ENCODE measurements at places on chromosomes 7 and 10.

DNA sequence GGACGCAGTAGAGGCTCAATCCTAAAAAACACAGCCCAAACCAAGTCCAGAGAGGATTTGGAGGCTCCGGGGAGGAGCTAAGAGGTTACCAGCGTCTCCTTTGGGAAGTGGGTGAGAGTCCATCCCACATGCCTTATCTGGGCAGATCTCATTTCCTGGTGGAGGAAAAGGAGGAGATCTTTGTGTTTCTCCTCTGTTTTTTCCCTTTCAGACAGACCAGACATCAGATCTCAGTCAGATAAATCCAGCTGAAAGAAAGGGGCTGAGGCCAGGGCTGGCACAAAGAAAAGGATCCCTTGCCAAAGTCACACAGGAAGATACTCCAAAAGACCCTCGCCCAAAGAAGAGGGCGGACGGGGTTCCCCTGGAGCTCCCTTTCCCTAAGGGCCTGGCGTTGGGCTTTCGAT lies 58.3 kb upstream of the COMTD1 start:
- no peak for DNase-seq

DNA sequence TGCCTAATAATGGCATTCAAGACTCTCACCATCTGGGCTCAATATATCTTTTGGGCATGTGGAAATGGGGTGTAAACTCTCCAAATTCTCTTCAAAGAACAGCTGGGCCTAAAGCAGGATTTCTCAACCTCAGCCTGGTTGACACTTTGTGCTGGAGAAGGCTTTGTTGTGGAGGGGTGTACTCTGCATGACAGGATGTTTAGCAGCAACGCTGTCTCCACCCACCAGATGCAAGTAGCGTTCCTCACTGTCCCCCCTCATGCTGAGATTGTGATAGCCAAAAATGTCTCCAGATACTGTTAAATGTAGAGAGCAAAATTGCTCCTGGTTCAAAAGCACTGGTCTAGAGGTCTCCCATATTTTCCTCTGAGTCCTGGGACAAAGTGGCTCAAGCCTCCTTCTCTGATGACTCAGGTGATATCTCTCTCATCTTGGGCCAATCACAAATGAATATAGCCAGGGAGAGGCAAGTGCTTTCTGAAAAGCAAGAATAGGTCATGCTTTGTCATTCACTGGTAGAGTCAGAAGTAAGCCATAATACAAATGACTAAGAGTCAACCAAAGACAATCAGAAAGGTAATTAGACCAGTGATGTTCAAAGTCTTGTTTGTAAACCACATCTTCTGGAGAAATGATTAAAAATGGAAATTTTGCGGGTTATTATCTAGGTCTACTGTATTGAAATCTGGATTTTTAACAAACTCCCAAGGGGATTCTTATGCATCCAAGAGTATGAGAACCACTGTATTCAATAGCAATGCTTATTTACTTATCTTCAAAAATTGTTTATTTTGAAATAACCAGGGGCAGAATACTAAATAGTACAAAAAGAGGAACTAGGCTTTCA lies 330.8 kb downstream of the PTEN start:
- DNase-seq = no peak

- no peak for DNase-seq
These were observed 7.0 kb upstream of the KEL start for GRCh38 chr7:142969183-142969582.

GRCh38 chr7:35253460-35253709 lies 515 bp downstream of the TBX20 start:
- no peak for DNase-seq

- DNase-seq = no peak
These were observed 107.0 kb downstream of the ADARB2 start for GRCh38 chr10:1630304-1630703.

Measured in NCI-H2107 (cell line).